ENCODE measurements at places on chromosomes 2 and 18.

DNA sequence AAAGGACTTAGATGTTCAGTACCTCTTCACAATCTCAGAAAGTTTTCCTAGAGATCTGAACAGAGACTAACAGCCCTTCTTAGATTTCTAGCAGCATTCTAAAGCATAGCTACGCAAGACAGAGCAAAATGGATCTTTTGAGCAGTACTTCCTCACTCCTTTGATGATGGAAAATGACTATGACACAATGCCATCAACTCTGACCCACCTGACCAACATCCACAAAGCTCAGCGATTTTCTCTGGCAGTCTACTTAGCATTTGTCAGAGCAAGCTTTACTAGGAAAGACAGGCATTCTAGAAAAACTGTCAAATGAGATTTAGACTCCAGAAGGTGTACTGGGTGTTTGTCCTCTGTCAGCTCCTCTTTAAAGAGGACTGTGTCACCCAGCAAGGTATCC, 180.9 kb upstream of the ACVR2A start:
- no peak for DNase-seq

DNA sequence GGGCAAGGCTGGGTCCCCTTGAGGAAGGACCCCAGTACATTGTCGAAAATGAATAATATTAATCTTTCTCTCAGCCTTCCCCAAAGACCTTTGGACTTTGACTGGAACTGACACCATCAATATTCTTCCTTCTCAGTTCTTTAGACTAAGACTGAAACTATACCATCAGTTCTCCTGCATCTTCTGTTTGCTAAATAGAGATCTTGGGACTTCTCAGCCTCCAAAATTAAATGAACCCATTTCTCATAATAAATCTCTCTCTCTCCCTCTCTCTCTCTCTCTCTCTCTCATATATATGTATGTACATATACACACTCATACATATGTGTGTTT, 39.7 kb upstream of the VRK2 start:
- DNase-seq, result no peak

DNA sequence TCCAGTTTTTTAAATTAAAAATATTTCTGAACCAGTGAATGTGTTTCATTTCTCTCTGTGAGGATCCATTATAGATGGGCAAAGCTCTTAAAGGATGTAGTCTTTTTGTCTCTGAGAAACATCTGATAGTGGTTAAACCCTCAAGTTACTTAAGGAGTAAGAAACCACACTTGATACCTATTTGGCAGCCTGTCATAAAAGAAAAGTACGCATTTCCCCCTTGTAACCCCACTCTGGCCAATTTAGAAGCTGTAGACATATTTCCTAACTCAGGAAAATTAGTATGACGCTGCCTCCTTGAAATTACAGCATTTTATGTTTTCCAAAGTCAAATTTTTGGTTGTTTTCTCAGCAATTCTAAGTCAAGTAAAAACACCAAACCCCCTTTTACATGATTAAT, 2.0 kb downstream of the STAT4 start:
- no peak for DNase-seq

DNA sequence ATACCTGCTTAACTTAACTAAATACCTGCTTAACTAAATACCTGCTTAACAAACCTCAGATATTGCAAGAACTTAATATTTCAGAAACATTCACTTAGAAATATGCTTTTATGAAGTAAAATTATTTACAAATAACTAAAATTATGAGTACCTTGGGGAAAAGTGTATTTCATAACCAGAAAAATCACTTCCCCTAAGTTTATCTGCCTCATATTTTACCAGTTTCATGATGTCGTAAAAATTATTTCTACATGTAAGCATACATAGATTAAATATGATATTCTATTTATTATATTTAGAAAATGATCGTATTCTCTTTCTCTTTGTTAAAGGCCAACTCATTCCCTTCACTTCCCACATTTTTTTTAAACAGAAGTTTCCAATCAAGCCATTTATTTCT, 41.5 kb upstream of the DSC1 start:
- no peak for DNase-seq

- no peak for DNase-seq
Observed at GRCh38 chr2:203875471-203875870, 7.9 kb downstream of the CTLA4 start.

GRCh38 chr2:231286964-231287363, 88.5 kb downstream of the ARMC9 start:
- no peak for DNase-seq

GRCh38 chr18:60471652-60472051, 99.1 kb upstream of the MC4R start:
- DNase-seq, result no peak

DNA sequence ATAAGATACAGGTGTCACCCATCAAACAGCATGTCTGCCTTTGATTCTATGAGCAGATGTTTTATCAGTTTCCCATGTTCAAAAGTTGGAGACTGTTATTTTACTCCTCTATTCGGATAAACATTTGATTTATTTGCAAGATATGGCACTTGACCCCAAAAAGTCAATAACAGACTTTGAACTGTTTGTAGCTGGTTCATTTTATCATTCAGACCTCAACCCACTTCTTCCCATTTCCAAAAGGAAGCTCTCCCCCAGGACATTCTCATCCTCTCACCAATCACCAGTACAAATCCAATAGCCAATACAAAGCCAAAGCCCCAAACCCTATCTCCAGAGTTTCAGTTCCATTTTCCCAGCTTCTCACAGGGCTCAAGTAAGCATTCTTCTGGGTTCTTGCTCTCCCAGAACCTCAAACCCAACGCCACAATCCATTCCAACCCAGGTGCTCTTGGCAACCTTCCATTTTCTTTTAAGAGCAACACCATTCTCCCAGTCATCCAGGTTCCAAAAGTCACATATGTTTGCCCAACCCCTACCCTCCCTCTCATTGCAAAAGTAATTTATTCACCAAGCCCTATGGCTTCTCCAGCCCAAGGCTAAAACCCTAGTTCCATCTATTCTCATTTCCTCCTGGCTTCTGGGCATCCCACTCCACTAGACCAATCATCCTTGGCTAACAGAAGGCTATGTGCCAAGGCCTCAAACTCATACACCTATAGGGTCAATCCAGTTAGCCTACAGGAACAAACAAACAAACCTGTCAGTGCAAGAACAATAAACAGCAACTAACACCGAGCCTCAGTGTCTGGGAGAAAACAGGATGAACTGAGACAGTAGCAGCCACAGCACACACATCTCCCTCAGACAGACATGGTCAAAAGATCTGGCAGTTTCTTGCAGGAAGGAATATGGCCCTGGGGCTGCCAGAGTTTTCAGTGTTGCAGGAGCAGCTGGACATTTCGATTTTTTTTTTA, 9.2 kb downstream of the ACVR1 start:
- DNase-seq, result no peak

Measured in stimulated activated CD8-positive, alpha-beta memory T cell treated with anti-CD3 and anti-CD28 coated beads, Interleukin-15, amount 100 ng/mL, for 1 hour (primary cell).